ENCODE measurements at places on chromosomes 11 and 22.

- peak; percentile 46 for DNase-seq
Measured at GRCh38 chr22:20436768-20437612, 635 bp downstream of the SCARF2 start.

GRCh38 chr11:65945430-65945911 lies at the start of gene TSGA10IP:
TSGA10IP (plus strand) TSS chr11:65945480; CDS start chr11:65945676, 196 bp downstream.
- DNase-seq, result no peak

- no peak for DNase-seq
Measured at GRCh38 chr11:69774354-69775162, 583 bp downstream of the FGF4 start.

DNA sequence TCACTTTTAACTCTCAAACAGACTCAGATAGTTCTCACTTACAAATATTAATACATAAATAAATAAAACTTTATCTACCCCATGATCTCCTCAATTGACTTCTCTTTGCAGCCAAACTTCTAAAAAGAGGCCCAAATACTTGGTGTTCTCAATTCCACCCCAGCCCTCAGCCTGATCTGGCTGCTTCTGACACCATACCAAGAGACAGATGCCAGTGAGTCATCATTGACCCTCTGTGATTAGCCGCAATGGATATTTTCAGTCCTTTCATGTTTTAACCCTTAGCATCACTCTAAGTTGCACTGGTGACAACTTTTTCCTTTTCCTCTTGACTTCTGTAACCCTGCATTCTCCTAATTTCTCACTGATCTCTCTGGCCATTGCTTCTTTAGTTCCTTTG lies 184.1 kb upstream of the ARHGAP20 start:
- DNase-seq, result no peak

- DNase-seq, result no peak
Measured at GRCh38 chr22:42317691-42318547, 47.5 kb upstream of the TCF20 start.

GRCh38 chr11:86812322-86812670 lies 12.0 kb downstream of the PRSS23 start:
- DNase-seq, result no peak

DNA sequence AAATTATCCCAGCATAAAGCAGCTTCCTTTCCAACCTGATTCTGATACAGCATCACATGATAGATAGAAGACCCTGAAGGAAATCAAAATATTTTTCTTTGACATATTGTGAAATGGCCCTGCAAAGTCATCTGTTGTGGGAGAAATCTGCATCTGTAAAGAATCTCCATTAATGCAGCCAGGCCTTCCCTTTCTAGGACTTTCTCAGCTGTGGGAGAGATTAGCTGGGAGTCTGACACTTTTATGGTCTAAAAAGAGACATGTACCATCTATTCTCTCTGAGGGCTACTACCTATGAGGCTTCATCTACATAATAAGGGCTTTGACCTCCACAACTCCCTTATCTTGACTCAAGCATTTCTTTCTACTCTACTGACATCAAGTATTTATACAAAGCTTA lies 238.1 kb downstream of the SWAP70 start:
- no peak for DNase-seq

GRCh38 chr11:1293619-1294015 lies 15.8 kb downstream of the TOLLIP start:
- no peak for DNase-seq

- no peak for DNase-seq
Measured at GRCh38 chr11:60993615-60994014, 22.1 kb downstream of the CD6 start.

- no peak for DNase-seq
Measured at GRCh38 chr11:111733016-111733415, 33.2 kb downstream of the PPP2R1B start.

GRCh38 chr22:30673136-30673535 lies 5.5 kb upstream of the DUSP18 start:
- DNase-seq, result no peak

DNA sequence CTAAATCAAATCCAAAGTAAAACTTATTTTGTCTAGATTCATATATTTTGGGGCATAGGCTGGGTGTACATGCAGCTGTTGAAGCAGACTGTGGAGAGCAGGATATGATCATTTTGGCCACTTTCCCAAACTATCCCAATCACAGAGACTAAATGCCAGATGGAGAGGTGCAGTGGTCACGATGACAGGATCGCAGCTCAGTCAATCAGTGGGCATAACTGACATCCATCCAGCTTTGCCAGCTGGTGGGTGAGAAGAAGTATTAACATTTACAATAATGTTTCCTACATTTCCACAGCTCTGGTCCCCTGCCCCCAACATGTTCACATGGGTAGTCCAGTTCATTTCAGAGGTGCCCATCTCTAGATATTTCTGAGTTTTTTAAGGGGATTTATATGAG lies 255.5 kb upstream of the SESN3 start:
- no peak for DNase-seq

Measured in D721Med (cell line).